ENCODE measurements at places on chromosomes 6 and 20. TPM values are rescaled to one million over a fixed set of nuclear protein-coding genes. Genes with fewer than 3 reads are reported as not detected.

GRCh38 chr6:33914645-33915044 lies 110.8 kb upstream of the MLN start:
- peak overlapping the region; percentile 6 for H3K4me3 ChIP-seq
- H3K4me1 ChIP-seq = peaks cover 39% of the 10 kb centered on the region
- H3K27ac ChIP-seq = peak overlapping the region; percentile 86
- H3K27me3 ChIP-seq = no peaks in the 10 kb centered on the region
- DNase-seq = peak; percentile 78

DNA sequence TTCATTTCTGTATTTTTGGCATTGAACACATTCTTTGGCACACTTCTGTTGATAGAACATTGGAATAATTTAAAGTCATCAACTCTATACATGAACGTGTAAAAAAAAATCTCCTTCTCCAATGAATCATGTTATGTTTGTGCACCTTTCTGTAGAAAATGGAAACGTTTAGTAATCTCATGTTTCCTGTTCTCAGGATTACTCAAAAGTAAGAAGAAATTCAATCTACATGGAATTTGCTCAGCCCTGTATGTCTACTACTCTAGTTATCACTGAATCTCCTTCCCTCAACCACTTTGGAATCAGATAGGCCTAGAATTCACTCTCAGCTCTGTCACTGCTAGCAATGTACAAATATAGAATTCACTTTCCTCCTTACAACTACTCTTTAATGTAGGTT lies 103.6 kb downstream of the COL21A1 start:
- no peaks in the 10 kb centered on the region for H3K4me1 ChIP-seq
- no peak overlapping the region for H3K27ac ChIP-seq
- H3K27me3 ChIP-seq = no peaks in the 10 kb centered on the region
- no peak for DNase-seq

GRCh38 chr6:71468841-71469700 lies 180.5 kb downstream of the OGFRL1 start:
- no peak overlapping the region for H3K4me3 ChIP-seq
- no peak for DNase-seq
- H3K27me3 ChIP-seq = peaks cover 3% of the 10 kb centered on the region

GRCh38 chr20:43389211-43389610 lies 68.5 kb upstream of the SRSF6 start:
- H3K27ac ChIP-seq = no peak overlapping the region
- H3K4me3 ChIP-seq = no peak overlapping the region
- H3K36me3 ChIP-seq = no peaks in the 10 kb centered on the region
- no peaks in the 10 kb centered on the region for H3K4me1 ChIP-seq

- H3K36me3 ChIP-seq = no peaks in the 10 kb centered on the region
- H3K27ac ChIP-seq = no peak overlapping the region
- no peak overlapping the region for H3K4me3 ChIP-seq
- no peaks in the 10 kb centered on the region for H3K4me1 ChIP-seq
- DNase-seq = no peak
These were observed 123.4 kb upstream of the TENT5A start for GRCh38 chr6:81875782-81876293.

DNA sequence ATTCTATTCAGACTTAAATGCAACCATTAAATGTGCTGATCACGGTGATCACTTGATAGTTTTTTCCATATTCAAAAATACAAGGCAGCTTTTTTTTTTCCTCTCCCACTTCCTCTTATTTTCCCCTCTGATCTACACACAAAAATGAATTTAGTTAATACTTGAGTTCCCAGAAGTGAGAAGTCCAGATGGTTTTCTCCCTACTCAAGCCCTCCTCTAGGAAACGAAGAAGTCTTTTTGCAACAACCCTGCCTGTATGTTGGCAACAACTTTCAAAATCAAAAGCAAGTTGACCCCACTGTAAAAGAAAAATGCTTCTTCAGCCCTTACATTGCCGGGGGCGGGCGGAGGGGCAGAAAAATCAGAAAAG lies 24.3 kb downstream of the ARHGAP18 start:
- peaks cover 66% of the 10 kb centered on the region for H3K4me1 ChIP-seq
- H3K4me3 ChIP-seq = no peak overlapping the region

CGA gene
- not detected for total RNA-seq

AKAP12 gene
- 0.75 TPM for total RNA-seq
